ENCODE measurements at places on chromosomes 13 and 19. TPM values are rescaled to one million over a fixed set of nuclear protein-coding genes. Genes with fewer than 3 reads are reported as not detected.

The ZNF560 gene
- under 0.01 TPM for total RNA-seq

The ADGRE3 gene
- total RNA-seq: not detected

The CD37 gene
- not detected for total RNA-seq

The LYPD3 gene
- total RNA-seq: under 0.01 TPM

The PARP4 gene
- total RNA-seq: 68.6 TPM

The C1QTNF9B gene
- total RNA-seq: not detected

The ZNF616 gene
- total RNA-seq: 11.1 TPM

The KIR2DL4 gene
- not detected for total RNA-seq

The CALM3 gene
- 271 TPM for total RNA-seq

The ATP8A2 gene
- total RNA-seq: under 0.01 TPM

The NALCN gene
- 8.5 TPM for total RNA-seq

The PBX4 gene
- not detected for total RNA-seq

The HSH2D gene
- total RNA-seq: not detected

The NCAN gene
- total RNA-seq: not detected

The PSG11 gene
- not detected for total RNA-seq

The SKA3 gene
- 17.3 TPM for total RNA-seq

The ICAM4 gene
- not detected for total RNA-seq

The HSPB6 gene
- 0.65 TPM for total RNA-seq

The ZGLP1 gene
- total RNA-seq: 0.38 TPM

The BAX gene
- 157 TPM for total RNA-seq

The KCNJ14 gene
- 0.76 TPM for total RNA-seq

The SLC8A2 gene
- not detected for total RNA-seq

The KLK15 gene
- total RNA-seq: not detected

The ZNF433 gene
- total RNA-seq: 1.8 TPM

The MAN2B1 gene
- total RNA-seq: 51.2 TPM

The ZNF90 gene
- 0.65 TPM for total RNA-seq

The KLK3 gene
- not detected for total RNA-seq

The LINGO3 gene
- total RNA-seq: under 0.01 TPM

The ZNF614 gene
- total RNA-seq: 10.1 TPM

The TMEM221 gene
- total RNA-seq: not detected

The LRP3 gene
- total RNA-seq: 4.9 TPM

The CERS4 gene
- total RNA-seq: 8.0 TPM

The LSM4 gene
- 135 TPM for total RNA-seq

The ZIC2 gene
- under 0.01 TPM for total RNA-seq

The NLRP5 gene
- not detected for total RNA-seq

The ZNF578 gene
- total RNA-seq: 2.3 TPM

The C19orf38 gene
- 0.38 TPM for total RNA-seq

The ZNF442 gene
- 0.65 TPM for total RNA-seq

The CYP4F22 gene
- total RNA-seq: not detected

The SIGLECL1 gene
- total RNA-seq: not detected

The IGSF23 gene
- 0.65 TPM for total RNA-seq

The SLC10A2 gene
- not detected for total RNA-seq

The ACP4 gene
- not detected for total RNA-seq

The ZNF432 gene
- total RNA-seq: 5.7 TPM

The AP1M2 gene
- not detected for total RNA-seq

The CALR3 gene
- not detected for total RNA-seq

The ZNF135 gene
- 2.1 TPM for total RNA-seq

The MYH14 gene
- total RNA-seq: not detected

The KLK4 gene
- not detected for total RNA-seq

The CGB8 gene
- total RNA-seq: not detected

The FARP1 gene
- 25.1 TPM for total RNA-seq

The ZNF569 gene
- 5.8 TPM for total RNA-seq
